NCI-H187 treated with DMSO at 0.1 percent for 48 hours (cell line): ENCODE measurements at places on chromosomes 12 and 14.

DNA sequence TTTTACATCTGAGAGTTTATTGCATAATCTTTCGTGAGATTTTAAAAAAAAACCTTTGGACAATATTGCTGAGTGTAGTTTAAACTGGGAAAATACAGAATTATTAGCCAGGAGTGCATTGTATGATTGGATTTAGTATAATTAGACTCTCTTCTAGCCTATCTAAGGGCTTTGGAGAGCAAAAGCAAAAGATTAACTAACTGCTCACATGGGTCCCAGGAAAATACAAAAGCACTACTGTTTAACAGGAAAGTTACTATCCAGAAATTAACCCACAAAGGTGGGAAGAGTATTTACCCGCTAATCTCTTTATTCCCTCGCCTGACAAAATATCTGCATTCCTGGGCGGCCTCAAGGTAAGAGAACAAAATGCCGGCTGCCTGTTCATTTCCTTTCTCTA, 309.5 kb downstream of the ATXN7L3B start:
- no peak for DNase-seq

DNA sequence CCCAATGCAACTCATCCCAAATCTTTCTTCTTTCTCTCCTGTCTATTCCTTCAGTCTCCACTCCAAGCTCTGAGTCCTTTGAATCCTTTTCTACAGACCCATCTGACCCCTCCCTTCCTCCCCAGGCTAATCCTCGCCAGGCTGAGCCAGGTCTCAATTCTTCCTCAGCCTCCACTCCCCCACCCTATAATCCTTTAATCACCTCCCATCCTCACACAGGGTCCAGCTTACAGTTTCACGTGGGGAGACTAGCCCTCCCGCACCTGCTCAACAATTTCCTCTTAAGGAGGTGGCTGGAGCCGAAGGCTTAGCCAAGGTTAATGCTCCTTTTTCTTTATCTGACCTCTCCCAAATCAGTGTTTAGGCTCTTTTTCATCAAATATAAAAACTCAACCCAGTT, 63.8 kb downstream of the MOK start:
- DNase-seq: no peak

- DNase-seq: no peak
Observed at GRCh38 chr12:49980501-49981349, 8.0 kb downstream of the AQP6 start.

- no peak for DNase-seq
Observed at GRCh38 chr14:22886500-22887259, 3.7 kb downstream of the REM2 start.

DNA sequence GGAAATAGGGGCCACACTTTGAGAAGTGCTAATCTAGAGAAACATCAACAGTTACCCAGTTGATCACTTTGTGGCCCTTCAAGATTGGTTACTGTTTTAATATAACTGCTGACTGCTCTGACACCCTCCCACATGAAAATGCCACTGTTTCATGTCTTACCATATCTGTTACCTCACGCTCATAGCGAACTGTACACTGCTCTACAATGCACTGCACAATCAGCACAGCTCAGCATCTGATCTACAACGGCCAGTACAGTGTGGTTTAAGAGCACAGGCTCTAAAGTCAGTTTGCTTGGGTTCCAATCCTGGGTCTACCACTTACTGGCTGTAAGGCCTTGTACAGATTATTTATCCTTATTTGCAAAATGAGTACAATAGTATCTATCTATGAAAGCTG, 39.1 kb downstream of the SPPL3 start:
- DNase-seq: no peak

GRCh38 chr14:23632461-23633159, 3.6 kb upstream of the DHRS2 start:
- DNase-seq: no peak

GRCh38 chr12:102298022-102298421, 100.4 kb upstream of the PMCH start:
- DNase-seq: no peak

DNA sequence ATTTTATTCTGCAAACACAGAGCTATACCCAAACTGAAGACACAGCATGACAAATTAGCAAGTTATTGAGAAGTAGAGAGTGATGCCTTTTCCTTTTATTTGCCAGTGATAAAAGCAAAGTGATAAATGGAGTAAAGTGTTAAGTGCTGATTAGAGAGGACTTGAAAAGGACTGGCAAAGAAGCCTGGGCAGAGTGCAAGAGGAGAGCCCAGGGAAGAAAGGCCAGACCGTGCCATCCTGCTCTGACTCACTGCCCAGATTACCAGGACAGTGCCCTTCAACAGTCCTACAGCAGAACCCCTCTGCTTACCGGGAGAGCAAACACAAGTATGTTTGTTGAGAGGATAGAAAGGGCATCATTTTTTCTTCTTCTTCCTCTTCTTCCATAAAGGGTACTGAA, 106.5 kb downstream of the ETV6 start:
- no peak for DNase-seq

- no peak for DNase-seq
Observed at GRCh38 chr12:79298506-79298905, 392.3 kb downstream of the PAWR start.

GRCh38 chr12:53795927-53796326, 44.1 kb upstream of the CISTR start:
- peak; percentile 18 for DNase-seq

DNA sequence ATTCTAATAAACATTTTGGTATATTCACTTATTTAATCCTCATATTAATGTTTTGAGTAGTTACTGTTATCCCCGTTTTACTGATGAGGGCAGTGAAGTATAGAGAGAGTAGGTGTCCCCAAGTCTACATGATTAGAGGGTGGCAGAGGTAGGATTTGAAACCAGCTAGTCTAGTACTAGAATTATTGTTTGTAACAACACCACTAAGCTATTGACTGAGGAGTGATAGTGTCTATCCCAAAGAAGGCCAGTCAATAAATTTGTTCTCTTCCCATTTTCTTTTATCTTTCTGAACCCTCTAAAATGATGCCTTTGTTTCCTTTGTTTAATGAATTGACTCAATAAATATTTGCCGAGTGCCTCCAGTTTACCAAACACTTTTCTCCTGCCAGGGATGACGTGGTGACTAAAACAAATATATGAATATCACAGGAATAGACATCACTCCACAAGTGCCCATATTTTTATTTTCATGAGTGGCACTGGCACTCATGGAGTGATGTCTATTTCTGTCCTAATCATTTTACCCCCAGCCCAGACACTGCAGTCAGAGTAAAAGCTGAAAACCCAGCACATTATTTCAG, 247.5 kb downstream of the SLC16A7 start:
- DNase-seq: no peak

GRCh38 chr12:122471324-122472226, 29.2 kb downstream of the ZCCHC8 start:
- no peak for DNase-seq
